ENCODE measurements at places on chromosomes 13 and 19.

- DNase-seq: no peak
Measured at GRCh38 chr13:24250376-24251057, 58.9 kb upstream of the C1QTNF9 start.

- DNase-seq: peak; percentile 85
Measured at GRCh38 chr19:17289489-17289888, 7.8 kb downstream of the ANKLE1 start.

DNA sequence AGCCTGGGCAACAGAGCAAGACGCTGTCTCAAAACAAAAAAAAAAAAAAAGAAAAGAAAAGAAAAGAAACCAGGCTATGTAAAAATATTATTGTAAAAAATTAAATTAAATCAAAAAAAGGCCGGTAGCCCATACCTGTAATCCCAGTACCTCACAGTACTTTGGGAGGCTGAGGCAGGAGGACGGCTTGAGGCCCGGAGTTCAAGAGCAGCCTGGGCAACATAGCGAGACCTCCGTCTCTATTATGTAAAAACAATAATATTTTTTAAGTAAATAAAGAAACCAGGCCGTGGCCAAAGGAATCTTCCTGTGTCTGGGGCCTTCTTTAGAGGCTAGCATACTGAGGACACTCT is 770 bp upstream of the CAPNS1 start:
- no peak for DNase-seq

DNA sequence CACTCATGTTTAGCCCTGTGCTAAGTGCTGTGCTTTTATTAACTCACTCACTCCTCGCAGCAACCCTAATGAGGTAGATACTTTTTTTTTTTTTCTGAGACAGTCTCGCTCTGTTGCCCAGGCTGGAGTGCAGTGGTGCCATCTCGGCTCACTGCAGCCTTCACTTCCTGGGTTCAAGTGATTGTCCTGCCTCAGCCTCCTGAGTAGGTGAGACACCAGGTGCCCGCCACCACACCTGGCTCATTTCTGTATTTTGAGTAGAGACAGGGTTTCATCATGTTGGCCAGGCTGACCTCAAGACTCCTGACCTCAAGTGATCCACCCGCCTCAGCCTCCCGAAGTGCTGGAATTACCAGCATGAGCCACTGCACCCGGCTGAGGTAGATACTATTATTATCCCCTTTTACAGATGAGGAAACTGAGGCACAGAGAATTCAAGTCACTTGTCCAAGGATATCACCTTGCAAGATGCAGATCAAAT is 2.5 kb downstream of the ITPKC start:
- DNase-seq: no peak

GRCh38 chr19:33152176-33152575 is 20.3 kb downstream of the WDR88 start:
- no peak for DNase-seq

DNA sequence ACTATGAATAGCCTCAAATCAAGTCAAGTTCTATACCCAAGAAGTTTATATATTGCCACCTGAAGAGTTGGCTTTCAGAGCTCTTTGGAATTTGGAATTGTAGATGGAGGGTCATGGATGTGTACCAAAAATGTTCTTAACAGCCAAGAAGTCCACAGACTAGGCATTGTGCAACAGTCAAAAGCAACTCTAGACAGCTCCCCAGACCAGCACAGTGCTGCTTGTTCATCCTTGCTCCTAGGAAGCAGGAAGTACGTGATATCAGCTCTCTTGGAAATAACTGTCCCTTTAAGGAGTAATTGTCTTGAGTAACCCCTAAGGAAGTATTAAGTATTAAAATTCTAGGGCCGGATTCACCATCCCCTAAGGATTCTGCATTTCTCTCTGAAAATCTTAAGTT is 30.7 kb upstream of the IL17D start:
- DNase-seq: no peak

GRCh38 chr19:41083516-41083915 is 4.7 kb upstream of the CYP2A13 start:
- no peak for DNase-seq

GRCh38 chr19:14189415-14189814 is 16.6 kb downstream of the ADGRL1 start:
- DNase-seq: no peak

DNA sequence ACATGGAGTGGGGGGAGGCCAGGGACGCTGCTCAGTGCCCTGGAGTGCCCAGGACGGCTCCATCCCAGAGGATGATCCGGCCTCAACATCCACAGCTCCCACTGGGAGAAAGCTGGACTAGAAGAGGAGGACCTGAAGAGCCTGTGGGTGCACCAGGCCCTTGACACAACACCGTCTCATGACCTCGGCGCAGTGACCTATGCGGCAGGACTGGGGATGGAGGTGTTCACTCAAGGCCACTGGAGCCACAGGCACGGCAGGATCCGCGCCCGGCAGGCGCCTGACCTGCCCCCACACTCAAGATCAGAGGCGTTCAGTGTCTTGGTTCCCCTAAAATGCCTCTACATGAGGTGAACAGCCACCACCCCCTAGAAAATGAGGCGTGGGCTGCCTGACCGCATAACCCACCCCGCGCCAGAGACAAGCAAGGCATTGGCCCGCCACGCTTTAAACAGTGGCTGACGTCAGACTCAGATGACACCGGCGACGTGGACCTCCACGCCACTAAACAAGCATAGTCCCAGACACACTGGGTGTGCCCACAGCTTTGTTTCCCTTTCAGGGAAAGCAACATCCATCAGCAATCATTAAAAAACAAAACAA is 8.0 kb downstream of the SGTA start:
- DNase-seq: no peak

DNA sequence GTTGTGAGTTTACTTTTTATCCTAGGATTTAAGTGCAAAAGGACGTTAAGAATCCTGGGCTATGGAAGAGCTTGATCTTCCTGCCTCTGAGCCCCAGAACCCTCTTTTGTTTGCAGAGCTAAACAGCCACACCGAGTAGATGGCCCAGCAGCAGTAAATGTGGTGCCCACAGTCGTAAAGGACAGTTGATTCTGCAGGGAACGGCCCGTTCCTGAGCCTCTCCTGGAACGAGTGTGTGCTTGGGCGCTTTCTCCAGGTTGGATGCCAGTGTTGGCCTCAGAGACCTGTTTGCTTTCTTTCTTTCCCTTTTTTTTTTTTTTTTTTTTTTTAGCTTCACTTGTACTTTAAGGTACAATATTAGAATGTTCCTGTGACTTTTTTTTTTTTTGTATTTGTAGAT is 41.7 kb downstream of the SPATA13 start:
- DNase-seq: no peak

GRCh38 chr13:84630476-84630875 is 748.2 kb upstream of the SLITRK1 start:
- no peak for DNase-seq
